AG08396 (cell line): ENCODE measurements at places on chromosomes 7 and 10.

GRCh38 chr10:119133949-119134348 is 30.0 kb downstream of the DENND10 start:
- DNase-seq = no peak

DNA sequence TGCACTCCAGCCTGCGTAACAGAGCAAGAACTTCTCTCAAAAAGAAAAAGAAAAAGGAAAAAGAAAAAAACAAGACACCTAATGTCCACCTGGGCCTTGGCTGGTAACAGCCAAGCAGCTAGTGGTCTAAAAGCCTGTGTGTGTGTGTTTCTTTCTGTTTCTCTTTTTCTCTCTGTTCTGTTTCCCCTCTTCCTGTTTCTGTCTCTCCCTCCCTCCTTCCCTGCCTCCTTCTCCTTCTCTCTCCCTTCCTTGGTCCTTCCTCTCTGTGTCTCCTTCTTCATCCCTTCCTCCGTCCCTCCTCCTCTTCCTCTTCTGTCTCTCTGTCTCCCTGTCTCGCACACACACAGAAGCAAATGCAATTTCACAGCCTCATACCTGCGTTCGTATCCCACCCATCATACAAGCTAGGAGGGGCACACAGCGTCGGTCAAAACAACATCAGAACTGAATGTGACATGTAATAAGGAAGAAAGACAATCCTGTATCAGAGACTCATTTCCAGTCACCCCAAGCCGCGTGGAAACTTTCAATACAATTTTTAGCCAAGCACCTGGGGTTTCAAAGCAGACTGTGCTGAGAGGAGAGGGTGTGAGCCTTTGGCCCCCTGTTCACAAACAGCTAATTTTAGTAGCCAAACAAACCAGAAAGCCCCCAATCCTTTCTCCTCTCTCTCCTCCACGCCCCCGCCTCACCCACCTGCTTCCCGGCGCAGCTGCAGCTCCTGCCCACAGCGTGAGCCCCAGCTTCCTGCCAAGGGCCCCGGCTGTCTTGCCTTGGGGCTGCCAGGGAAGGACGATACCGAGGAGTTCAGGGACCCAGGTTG is 50.2 kb upstream of the GNA12 start:
- DNase-seq = no peak

- no peak for DNase-seq
These were observed 38.9 kb upstream of the PRKG1 start for GRCh38 chr10:51035344-51035743.

DNA sequence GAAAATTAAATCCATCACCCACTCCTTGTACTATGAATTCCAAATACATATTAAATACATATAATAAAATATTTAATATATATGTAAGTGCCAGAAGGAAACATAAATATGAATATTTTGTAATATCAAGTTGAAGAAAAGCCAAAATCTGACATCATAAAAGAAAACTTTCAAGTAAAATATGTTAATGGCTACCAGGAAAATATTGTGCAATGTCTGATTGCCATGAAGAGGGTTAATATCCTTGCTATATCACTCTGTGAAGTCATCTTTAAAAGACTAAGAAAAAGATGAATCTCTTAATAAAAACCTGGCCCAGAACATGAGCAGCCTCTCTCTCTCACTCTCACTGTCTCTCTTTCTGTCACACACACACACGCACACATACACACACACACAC is 130.2 kb downstream of the EGFR start:
- no peak for DNase-seq

DNA sequence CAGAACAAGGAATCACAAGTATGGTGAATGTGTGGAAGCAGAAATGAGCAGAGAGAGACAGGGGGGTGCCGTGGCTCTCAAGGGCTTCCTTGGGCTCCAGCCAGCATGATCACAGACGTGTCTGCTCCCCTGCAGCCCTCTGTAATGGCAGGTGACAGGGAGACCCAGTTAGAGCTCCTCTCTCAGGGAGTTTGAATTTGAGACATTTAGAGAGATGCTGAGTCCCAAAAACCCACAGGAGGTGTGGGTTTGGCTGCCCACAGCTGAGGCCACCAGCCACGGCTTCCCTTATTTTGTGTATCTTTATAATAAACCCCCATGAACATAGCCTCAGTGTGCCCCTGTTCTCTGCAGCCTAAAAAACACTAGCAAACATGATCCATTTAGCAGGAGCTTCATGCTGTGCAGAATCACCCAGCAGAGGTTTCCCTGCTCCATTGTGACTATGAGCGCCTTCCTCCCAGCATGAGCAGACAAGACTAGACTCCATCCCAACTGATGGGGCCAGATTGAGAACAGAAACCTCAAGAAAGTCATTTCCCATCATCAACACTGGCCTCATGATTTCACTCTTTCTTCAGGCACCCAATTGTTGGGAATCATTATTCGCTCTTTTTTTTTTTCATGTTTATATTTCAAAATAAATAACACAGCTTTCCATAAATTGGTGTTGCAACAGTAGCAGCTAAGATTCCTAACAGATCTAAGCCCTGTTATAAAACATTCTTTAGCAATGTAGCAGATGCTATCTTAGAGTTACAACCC is 13.4 kb downstream of the NOD1 start:
- no peak for DNase-seq

GRCh38 chr10:18959369-18959768 is 89.2 kb upstream of the MALRD1 start:
- DNase-seq = no peak

DNA sequence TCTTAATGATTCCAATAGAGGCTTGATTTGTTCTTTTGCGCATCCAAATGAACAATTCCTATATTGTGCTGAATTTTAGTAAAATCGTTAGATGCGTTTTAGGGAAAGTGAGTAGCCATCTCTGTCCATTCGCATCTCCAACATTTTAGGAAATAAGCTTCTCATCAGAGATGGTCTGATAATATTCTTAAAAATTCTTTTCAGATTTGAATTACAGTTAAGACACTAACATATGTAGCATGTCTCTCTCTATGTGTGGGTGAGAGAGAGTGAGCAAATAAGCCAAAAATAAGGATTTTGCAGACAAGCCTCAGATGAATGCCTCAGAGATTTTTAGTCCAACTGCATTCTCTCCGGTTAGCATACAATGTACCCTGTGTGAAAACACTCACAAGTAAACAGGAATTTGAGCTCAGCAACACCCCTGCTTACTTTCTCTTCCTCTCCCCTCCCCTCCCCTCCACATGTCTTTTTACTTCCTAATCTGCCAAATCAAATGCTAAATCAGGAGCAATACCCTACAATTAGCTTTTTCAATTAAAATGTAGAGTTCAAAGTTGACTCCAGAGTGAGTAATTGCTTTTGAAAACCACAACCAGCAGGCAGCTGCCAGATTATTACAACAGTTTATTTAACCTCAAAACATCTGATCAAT is 354.4 kb downstream of the CRPPA start:
- DNase-seq = no peak

DNA sequence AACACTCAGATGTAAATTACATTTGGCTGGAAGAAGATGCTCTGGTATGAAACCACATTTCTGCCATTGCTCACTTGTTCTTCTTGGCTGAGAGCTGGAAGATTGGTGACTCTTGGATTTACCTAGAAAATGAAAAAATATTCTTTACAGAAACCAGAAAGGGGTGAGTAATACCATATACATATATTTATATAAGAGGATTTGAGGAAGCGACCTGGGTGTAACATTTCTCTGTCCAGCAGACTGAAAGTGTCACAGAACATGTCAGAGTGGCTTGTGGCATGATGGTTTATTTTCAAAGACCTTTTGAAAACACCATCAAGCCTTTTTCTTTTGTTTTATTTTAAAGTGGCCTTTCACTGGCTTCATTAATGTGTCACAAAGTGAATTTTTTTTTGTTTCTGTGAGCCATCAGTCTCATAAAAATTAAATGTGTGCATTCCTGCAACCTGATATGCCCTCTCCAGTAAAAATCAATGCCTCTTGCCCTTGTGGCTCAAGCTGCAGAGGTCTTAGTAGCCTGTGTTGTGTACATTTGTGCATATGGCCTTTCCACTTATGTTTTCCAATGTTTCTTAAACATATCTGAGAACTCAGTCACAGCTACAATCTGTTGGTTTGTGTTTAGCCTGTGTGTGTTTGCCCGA is 23.5 kb downstream of the CREB5 start:
- DNase-seq = no peak

DNA sequence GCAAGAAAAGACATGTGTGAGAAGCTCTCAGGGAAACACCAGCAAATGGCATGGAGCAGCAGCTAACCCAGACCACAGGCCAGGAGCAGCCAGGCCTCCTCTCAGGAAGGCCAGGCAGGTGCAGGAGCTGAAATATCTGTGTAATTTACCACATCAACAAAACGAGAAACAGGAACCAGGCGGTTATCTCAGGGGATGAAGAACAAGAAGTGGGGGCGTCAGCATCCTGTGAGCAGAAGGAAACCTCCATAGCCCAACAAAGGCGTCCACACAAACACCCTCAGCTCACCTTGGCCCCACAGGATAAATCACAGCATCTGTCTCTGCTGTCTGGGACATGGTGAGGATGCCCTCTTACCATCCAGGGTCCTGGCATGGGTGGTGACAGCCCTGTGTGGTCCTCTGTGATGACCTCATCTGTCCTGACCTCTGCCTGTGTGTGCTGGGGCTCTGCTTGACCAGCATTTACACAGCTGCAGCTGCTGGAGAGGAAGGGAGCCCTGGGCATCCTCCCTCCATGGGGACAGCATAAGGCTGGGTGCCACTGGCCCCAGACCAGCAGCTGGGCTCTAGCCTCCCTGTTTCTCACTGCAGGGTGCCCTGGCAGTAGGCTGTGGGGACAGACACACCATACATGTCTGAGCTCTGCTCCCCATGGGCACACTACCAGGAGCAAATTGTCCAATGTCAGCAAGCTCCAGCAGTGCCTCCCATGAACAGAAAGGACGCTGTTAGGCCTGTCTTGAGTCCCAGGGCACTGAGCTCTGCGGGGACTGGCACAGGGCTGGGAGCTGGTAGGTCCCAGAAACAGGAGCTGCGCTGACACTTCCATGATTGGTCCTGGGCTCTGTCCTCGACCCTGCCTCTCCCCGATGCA is 34.6 kb downstream of the ANXA8 start:
- no peak for DNase-seq

- DNase-seq = no peak
These were observed 882 bp upstream of the GAL3ST4 start for GRCh38 chr7:100169147-100169850.

GRCh38 chr10:33314811-33315561 is 19.5 kb downstream of the NRP1 start:
- DNase-seq = no peak

GRCh38 chr10:58266003-58266825 is 1.5 kb downstream of the IPMK start:
- peak; percentile 23 for DNase-seq

DNA sequence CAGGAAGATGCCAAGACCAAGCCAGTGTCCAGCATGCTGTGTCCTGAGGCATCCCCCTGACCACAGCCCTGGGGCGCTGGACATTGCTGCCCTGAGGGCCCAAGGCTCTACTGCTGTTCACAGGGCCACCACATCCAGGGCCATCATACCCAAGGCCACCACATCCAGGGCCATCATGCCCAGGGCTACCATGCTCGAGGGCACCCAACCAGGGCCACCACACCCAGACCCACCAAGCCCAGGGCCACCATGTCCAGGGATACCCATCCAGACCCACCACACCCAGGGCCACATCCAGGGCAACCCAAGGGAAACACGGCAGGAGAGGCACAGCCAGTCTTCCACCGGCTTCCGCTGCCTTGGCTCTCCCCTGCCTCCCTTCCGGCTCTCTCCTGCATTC is 17.1 kb downstream of the STK32C start:
- no peak for DNase-seq

DNA sequence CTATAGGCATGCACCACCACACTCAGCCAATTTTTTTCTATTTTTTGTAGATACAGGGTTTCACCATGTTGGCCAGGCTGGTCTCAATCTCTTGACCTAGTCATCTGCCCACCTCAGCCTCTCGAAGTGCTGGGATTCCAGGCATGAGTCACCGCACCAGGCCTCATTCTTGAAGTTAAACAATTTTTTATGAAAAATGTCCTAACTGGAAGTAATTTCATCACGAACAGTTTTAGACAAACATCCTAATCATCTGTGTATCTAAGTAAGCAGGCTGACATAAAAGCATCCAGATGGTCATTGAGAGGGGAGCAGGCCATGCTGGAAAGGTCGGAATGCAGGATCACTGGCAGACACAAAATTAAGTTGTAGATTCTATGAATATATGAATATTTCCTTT is 269.1 kb downstream of the ZMYND11 start:
- DNase-seq = peak; percentile 72
